ENCODE measurements at places on chromosomes 12 and 14.
A peak's percentile ranks its signal among the peaks of the same experiment; 100 is the strongest.

DNA sequence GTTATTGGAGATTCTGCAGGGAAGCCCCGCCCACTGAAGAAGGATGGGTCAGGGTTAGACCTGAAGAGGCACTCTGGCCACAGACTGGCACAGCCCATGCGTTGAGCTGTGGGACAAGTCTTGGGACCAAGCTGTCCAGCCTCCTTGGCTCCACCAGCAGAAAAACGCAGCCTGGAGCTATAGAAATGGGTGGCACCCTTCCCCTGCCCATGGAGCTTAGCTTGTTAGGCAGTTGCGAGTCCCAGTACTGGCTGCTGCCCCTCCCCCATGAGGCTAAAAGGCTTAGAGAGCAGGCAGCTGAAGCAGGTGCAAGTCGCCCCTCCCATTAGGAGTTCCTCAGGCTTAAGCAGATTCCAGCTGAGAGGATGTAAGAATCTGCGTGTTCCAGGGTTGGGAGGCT lies 1124.0 kb upstream of the TMEM132C start:
- DNase-seq = no peak

GRCh38 chr12:56878010-56878339 lies 56.2 kb downstream of the SDR9C7 start:
- no peak for DNase-seq

- no peak for DNase-seq
Measured at GRCh38 chr14:95104911-95105310, 52.4 kb downstream of the DICER1 start.

DNA sequence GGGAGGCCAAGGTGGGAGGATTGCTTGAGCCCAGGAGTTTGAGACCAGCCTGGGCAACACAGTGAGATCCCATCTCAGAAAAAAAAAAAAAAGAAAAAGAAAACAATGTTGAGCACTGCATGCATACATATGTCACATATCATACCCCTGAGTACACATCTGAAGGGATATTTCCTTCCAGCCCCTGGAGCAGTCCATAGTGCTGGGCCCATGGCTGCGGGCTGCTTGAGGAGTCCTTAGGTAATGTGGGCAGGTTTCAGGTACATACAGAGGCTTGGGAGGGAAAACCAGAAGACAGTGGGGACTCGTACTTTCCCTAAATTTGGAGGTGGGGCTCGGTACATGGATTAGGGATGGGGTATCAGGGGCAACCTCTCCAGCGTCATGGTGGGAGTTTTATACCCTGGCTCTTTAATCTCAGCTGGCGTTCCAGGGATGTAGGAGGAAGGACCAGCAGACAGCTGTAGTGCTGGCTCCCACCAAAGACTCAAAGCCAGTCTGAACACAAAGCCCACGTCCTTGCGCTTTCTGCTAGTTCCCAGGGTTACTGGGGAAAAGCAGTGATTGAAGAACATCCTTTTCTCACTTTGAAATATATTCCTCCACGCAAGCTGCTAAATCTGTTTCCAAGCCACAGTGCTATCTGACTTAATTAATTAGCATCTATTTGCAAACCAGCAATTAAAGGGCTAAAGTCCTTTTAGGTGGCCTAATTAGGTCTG lies 5.2 kb downstream of the OTUB2 start:
- no peak for DNase-seq

DNA sequence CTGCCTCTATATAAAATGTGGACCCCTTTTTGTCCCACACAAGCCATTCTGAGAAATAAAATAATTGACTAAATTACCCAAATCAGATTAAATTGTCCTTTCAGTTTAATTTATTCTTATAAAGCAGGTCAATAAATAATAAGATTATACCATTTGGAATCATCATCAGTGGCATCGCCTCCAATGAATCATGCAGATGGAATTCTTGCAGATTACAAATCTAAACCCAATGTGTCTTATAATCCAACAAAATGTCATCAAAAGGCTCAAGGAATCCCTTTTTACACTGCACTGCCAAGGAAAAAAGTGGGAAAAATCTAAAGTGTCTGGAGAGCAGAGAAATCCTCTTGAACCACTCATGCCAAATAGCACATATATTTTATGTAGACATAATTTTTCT lies 138.2 kb upstream of the TSPAN8 start:
- DNase-seq = no peak

- no peak for DNase-seq
Measured at GRCh38 chr12:68036642-68037041, 47.4 kb downstream of the IFNG-AS1 start.

- DNase-seq = peak; percentile 48
Measured at GRCh38 chr14:61461808-61462275, 140.5 kb downstream of the PRKCH start.
